ENCODE measurements at places on chromosomes 2 and 18. TPM values are rescaled to one million over a fixed set of nuclear protein-coding genes. Genes with fewer than 3 reads are reported as not detected.

The ANO7 gene
- 0.20 TPM for total RNA-seq

DNA sequence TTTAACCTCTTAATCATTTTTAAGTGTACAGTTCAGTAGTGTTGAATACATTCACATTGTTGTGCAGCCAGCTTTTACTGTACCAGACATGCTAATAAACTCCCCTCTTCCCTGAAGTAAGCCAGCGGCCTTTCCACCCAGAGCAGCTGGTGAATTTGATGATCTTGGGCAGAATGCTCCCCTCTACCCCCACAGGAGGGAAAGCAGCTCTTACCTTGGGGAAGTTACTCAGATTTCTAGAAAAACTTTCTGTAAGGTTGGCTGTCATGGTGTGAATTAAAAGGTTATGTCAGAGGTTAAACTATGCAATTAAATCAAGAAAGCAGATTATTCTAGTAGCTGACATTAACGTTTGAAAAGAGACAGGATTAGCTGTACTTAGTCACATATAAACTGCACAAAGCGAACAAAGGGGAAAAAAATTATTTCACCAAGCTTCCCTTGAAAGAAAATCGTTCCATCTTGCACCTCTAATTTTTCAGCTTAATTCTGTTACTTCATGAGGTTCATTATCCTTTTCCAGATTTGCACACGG, 398.5 kb upstream of the NRP2 start:
- DNase-seq: no peak
- H3K36me3 ChIP-seq: no peaks in the 10 kb centered on the region
- H3K27me3 ChIP-seq: no peaks in the 10 kb centered on the region
- no peak overlapping the region for H3K4me3 ChIP-seq
- no peak overlapping the region for H3K27ac ChIP-seq

- no peaks in the 10 kb centered on the region for H3K4me1 ChIP-seq
- no peak overlapping the region for H3K4me3 ChIP-seq
- H3K27ac ChIP-seq: no peak overlapping the region
- H3K27me3 ChIP-seq: no peaks in the 10 kb centered on the region
Observed at GRCh38 chr2:185472574-185472973, 266.0 kb upstream of the FSIP2 start.

The IL1RN gene
- total RNA-seq: 0.68 TPM

DNA sequence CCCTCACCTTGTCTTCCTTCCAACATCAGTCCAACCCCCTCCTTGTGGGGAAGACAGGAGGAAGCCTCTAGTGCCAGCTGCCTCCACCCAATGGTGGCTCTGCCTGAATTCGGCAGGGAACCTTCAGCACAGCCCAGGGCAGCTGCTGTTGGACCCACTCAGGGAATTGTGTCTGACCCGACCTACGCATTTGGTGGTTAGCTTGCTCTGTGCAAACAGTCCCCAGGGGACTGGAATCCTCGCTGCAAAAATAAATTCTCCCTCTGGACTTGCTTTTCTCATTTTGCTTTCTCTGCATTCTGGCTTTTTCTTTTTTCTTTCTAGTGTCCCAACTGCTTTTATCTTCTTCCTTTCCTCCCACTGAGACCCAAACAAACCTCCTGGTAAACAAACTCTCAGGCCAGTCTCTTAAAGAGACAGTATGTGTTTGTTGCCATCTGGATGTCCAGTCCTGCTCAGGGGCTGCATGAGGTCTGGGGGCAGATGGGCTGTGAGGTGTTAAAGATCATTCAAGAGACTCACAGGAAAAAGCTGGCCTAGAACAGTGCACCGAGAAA, 137.7 kb upstream of the HAAO start:
- peaks cover 6% of the 10 kb centered on the region for H3K27me3 ChIP-seq
- H3K4me1 ChIP-seq: no peaks in the 10 kb centered on the region
- peaks cover under 1% of the 10 kb centered on the region for H3K36me3 ChIP-seq
- no peak for DNase-seq

- H3K4me3 ChIP-seq: no peak overlapping the region
- H3K27me3 ChIP-seq: no peaks in the 10 kb centered on the region
- H3K4me1 ChIP-seq: no peaks in the 10 kb centered on the region
Observed at GRCh38 chr2:50125246-50125645, 906.7 kb downstream of the NRXN1 start.

The LHCGR gene
- total RNA-seq: not detected

DNA sequence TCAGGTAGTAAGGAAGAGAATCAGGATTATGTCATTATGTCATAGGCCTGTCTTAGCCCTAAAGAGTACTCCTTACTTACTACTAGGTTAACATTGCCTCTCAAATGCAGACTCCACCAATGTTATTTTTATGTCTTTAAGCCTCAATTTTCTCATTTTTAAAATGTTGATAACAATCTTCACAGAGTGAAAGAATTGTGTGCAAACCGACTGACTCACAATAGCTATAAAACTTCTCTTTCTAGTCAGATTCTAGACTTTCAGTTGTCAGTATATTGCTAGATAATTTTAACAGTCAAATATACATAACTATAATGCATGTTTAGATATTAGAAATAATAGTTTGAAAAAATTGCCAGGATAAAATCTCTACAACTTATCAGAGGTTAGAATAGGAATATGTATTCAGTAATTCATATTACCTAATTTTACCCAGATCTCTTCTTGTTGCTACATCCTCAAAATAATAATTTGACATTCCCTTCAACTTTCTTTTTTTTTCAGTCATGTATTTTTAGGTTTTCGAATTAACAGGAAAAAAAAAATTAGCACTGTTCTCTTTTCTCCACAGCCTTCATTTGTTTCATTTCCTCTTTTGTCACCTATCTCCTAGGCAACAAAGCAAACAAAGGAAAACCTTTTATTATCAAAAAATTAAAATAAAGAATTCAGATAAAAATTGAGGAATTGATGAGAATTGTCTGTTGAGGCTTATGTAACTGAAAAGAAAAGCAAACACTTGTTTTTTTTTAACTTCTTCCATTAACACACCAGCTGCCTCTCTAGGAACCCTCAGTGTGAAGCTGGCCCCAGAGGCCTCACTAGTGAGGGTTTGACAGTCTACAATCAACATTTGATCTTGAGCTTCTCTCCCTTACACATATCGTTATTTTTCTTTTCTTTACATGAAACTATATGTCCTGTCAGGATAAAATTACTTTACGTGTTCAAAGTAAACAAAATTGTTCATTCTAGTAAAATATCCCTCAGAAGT, 279.0 kb downstream of the CALCRL start:
- no peaks in the 10 kb centered on the region for H3K27me3 ChIP-seq
- no peaks in the 10 kb centered on the region for H3K36me3 ChIP-seq
- no peaks in the 10 kb centered on the region for H3K4me1 ChIP-seq

The DSEL gene
- total RNA-seq: 1.1 TPM

DNA sequence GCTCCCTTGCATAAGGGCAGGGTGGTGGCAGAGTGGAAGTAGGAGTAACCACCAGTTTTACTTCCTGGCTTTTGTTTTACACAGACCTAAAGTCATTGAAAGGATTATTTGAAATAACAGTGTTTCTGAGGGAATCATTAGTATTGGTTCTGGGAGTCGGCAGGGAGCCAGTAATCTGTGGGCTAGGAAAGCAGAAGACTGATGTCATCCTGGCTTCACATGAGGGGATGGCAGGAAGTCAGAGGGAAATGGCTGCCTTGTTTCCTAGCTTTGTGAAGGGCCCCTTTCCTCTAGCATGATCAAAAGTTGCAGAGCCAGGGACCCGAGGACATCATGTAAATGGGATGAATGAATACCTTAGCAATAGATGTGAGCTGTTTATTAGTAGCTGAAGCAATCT, 792.6 kb downstream of the CPS1 start:
- DNase-seq: no peak
- H3K27ac ChIP-seq: no peak overlapping the region
- H3K4me1 ChIP-seq: no peaks in the 10 kb centered on the region
- no peaks in the 10 kb centered on the region for H3K27me3 ChIP-seq
- no peak overlapping the region for H3K4me3 ChIP-seq

- no peaks in the 10 kb centered on the region for H3K27me3 ChIP-seq
- no peak overlapping the region for H3K4me3 ChIP-seq
- H3K27ac ChIP-seq: no peak overlapping the region
- no peaks in the 10 kb centered on the region for H3K36me3 ChIP-seq
- H3K4me1 ChIP-seq: no peaks in the 10 kb centered on the region
Observed at GRCh38 chr18:9354256-9354655, 19.7 kb downstream of the TWSG1 start.

The CCDC68 gene
- not detected for total RNA-seq

The NPHP1 gene
- 0.16 TPM for total RNA-seq

The ERBB4 gene
- total RNA-seq: not detected

DNA sequence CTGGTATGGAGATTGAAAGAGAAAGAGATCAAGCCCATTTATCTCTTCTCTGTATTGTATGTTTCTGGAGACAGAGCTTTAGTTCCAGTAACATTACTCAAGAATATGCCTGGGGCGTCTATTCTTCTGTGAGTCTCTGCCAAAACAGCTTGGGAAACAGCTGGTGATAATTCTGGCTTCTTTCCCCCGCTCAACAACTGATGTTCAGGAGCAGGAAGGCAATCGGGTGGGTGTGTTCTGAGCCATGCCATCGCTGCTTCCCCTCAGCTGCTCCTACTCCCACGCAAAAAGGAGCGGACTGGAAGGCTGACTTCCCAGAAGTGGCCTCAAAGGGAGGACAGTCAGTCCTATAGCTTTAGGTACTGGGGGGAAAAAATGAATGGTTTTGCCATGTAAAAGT, 695.1 kb downstream of the PLCL1 start:
- DNase-seq: no peak
- H3K4me1 ChIP-seq: no peaks in the 10 kb centered on the region
- H3K27me3 ChIP-seq: peaks cover 9% of the 10 kb centered on the region
- no peak overlapping the region for H3K4me3 ChIP-seq

DNA sequence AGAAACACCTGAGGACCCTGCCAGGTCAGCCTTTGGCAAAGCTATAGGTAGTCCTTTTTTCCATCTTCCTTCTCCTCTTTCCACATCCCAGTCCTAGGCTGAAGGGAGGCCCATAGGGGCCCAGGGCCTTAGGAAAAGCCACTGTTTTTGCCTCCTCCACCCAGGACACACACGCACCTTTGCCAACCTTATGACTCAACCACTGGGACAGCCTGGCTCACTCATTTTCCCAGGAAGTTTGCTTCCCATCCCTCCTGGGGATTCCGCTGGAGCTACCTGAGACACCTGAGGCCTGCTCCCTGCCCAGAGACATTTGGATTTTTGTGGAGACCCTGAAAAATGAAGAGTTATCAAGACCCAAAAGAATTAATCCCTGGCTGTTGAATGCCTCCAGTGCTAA, 273.4 kb upstream of the SIX2 start:
- H3K27ac ChIP-seq: no peak overlapping the region
- DNase-seq: no peak
- no peaks in the 10 kb centered on the region for H3K36me3 ChIP-seq

- H3K27me3 ChIP-seq: no peaks in the 10 kb centered on the region
- DNase-seq: no peak
- no peaks in the 10 kb centered on the region for H3K36me3 ChIP-seq
- peaks cover 20% of the 10 kb centered on the region for H3K4me1 ChIP-seq
- no peak overlapping the region for H3K4me3 ChIP-seq
Observed at GRCh38 chr2:74293191-74293991, 49.8 kb downstream of the SLC4A5 start.

Data from T-helper 17 cell (primary cell).